ENCODE measurements at places on chromosomes 11 and 22. TPM values are rescaled to one million over a fixed set of nuclear protein-coding genes. Genes with fewer than 3 reads are reported as not detected.

The GLYAT gene
- 0.25 TPM for total RNA-seq

The DNAJC4 gene
- total RNA-seq: 6.6 TPM

The SHISAL1 gene
- 25.8 TPM for total RNA-seq

The MMP12 gene
- total RNA-seq: not detected

The KCNA4 gene
- 4.7 TPM for total RNA-seq

The ARHGEF12 gene
- 180 TPM for total RNA-seq

The CCDC116 gene
- total RNA-seq: not detected

The CRACR2B gene
- total RNA-seq: under 0.01 TPM

The ESAM gene
- 6.1 TPM for total RNA-seq

The ABCG4 gene
- 3.0 TPM for total RNA-seq

The OR51B5 gene
- total RNA-seq: 0.74 TPM

The XRRA1 gene
- 6.1 TPM for total RNA-seq

The SLC25A1 gene
- total RNA-seq: 26.3 TPM

The FXYD6 gene
- total RNA-seq: 149 TPM

The MYBPC3 gene
- not detected for total RNA-seq

The OR10A2 gene
- not detected for total RNA-seq

The SYT7 gene
- 27.5 TPM for total RNA-seq

The TMEM225 gene
- total RNA-seq: not detected

The TEX12 gene
- 0.49 TPM for total RNA-seq

Data from temporal lobe (tissue), 4 donors.